ENCODE measurements at places on chromosomes 1 and 21. TPM values are rescaled to one million over a fixed set of nuclear protein-coding genes. Genes with fewer than 3 reads are reported as not detected.

DNA sequence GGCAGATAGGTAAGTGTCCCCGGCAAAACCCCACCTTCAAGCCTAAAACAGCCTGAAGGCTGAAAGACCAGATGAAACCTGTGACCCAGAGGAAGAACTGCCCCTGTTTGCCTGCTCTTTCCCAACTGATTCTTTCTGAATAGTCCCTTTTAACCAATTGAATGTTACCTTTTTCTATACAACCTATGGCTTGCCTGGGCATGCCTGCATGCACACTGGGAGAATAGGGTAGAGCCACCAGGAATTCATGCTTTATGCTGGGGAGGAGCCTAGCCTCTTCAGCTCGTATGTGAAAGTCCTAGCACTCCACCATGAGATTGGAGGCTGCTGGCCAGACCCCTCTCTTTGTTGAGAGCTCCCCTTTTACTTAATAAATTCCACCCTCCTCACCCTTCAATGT lies 340.0 kb downstream of the PTBP2 start:
- DNase-seq, result no peak

DNA sequence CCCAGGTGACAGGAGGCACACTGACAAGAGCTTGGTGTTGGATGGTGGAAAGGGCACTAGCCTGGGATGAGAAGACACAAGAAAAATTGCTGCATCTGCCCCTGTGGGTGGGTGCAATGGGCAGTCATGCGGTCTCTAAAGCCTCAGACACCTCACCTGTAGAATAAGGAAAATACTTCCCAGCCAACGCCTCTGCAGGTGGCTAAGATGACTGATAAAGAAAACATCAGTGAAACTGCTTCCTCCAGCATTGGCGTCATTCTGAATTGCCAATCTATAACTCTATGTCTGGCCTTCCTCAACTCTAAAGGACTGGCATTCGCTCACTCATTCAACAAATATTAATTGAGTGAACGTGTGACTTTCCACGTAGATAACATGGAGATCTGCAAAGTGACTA lies 100.4 kb upstream of the F3 start:
- DNase-seq, result no peak

DNA sequence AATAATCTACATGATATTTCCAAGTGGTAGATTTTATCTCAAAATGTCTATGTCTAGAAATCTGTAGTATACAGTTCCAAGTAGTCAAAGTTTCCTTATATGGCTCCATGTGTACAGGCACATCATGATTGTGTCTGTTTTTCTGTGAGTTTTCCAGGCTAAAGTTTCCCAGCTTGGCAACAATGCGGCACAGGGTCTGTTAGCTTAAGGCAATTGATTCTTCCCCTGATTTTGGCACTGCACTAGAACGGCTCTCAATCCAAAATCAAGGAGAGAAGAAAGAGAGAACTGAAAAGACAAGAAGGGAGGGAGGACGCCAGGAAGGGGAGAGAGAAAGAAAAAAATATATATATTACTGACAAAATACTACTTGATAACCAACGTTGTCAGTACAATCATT lies 193.9 kb upstream of the SNX7 start:
- DNase-seq, result no peak

- DNase-seq, result no peak
Observed at GRCh38 chr21:39969691-39970364, 102.6 kb downstream of the PCP4 start.

GRCh38 chr1:97093741-97094140 lies 372.2 kb downstream of the PTBP2 start:
- DNase-seq, result no peak

DNA sequence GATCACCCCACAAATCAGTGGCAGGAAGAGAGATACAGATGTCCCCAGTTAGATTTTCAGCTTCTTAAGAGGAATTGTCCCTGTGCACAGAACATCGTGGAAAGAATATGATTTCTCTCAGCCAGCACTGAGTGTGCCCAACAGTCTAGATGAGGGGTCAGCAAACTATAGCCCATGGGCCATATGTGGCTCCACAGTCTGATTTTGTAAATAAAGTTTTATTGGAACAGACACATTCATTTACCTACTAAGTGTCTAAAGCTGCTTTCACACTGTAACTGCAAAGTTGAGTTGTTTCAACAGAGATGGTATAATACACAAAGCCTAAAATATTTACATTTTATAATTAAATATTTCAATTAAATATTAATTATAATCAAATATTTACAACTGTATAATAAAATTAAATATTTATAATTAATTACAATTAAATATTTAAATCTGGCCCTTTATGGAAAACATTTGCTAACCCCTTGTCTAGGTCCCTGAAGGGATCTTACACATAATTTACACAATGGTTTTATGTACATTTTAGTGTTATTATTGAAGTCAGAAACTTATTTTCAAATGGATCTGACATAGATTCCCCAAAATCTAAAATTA lies 407.6 kb downstream of the PTPRU start:
- no peak for DNase-seq

- DNase-seq, result no peak
Observed at GRCh38 chr1:113278371-113278770, 111.9 kb upstream of the MAGI3 start.

DNA sequence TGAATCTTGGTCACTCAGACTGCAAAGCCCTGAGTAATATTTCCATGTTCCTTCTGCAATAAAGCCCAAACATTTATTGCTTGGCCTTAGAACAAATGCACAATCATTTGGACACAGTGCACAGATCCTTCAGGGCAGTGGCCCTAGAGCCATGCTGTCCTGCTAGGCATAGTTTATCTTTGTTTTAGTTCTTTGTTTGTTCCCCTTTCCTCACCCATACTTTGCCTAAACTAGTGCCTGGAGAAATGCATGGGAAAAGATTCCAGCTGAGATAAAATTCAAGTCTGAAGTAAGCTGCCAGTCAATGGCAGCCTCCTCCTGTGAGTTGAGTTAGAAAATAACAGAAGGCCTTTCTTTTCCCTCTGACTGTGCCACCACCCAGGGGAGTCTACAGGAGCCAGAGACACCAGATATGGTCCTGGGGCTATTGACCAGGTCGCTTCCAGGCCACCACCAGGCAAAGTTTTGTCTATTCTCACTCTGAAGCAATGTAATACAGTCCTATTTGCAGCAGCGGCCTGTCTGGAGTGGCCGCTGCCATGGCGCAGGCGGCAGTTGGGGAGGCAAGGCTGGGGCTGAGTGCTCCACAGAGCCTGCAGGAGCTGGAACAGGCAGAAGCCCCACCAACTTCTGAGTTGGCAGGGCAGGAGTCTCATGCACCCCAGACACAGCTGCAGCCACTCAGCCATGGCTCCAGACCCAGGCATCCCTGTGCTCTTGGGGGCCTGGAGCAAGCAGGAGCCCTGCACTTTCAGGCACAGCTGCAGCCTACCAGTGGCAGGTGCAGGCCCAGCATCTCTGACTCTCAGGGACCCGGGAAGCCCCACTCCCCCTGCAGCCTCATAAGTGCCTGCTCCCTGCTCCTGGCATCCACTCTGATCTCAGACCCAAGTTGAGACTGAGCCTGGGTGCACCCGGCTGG lies 258.6 kb downstream of the GPATCH2 start:
- no peak for DNase-seq

The CFAP74 gene
- not detected for total RNA-seq

The BGLAP gene
- total RNA-seq, result not detected

The TEKT2 gene
- not detected for total RNA-seq

The SYCP1 gene
- total RNA-seq, result not detected

The KIAA0040 gene
- 20.2 TPM for total RNA-seq

The MMEL1 gene
- not detected for total RNA-seq

All from thoracic aorta (tissue), 2 donors.